Activated CD4-positive, alpha-beta memory T cell treated with anti-CD3 and anti-CD28 coated beads, Interleukin-2, amount 10 ng/mL, durations not matched to agents 7 days and 5 days (primary cell): ENCODE measurements at places on chromosomes 2 and 18.

DNA sequence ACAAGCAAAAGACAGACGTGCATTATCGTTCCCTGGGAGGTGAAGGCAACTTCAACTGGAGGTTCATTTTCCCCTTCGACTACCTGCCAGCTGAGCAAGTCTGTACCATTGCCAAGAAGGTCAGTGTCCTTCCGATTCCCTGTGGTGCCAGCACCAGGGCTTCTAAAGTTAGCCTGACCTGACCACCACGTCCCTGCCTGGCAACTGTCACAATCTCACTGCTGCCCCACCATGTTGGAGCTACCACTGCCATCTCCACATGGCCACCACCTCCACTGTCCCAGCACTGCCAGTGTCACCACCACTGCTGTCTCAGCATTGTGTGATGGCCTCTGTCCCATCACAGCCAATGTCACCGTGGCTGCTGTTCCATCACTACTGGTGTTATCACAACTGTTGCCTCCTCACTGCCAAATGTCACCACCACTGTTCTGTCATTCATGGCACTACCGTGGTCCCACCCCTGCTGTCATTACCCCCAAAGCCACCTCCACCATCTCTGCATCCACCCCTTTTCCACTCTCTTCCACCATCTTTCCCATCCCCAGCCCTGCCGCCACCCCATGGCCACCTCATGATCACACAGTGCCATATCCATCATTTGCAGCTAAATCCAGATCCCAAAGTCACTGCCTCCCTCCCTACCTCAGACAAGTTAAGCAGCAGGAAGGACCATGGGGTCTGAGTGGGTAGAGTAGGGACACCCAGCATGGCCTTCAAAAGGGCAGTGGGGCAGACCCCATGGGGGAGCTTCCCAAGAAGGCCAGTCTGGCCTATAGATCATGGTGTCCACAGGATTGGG lies 216.5 kb downstream of the DYSF start:
- no peak for DNase-seq

DNA sequence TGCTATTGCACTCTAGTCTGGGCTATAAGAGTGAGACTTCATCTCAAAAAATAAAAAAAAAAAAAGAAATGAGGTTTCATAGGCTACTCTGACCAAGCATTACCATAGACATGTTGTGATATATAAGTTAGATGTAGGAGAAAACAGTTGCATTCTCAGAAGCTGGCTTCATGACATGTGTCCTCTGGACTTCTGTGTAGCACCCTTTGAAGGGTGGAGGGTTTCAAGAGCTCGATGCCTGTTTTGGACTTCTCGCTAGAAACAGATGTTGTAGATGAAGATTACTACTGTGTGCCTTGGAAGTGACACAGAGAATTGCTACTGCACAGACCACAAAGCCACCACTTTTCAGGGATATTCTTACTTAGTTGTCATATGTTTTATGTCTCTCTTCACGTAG lies 91.0 kb downstream of the TMEM247 start:
- DNase-seq, result no peak

- DNase-seq, result no peak
These were observed 6.2 kb upstream of the DNAJB2 start for GRCh38 chr2:219272995-219273394.

- DNase-seq, result no peak
These were observed 251.7 kb downstream of the NCKAP5 start for GRCh38 chr2:133316557-133316956.

- DNase-seq, result no peak
These were observed 18.2 kb downstream of the CDKL4 start for GRCh38 chr2:39225567-39225966.

- no peak for DNase-seq
These were observed 88.7 kb downstream of the NRP2 start for GRCh38 chr2:205771031-205771430.
